Hypothalamus (tissue), 51 donors: ENCODE measurements at places on chromosomes 2 and 18.

DNA sequence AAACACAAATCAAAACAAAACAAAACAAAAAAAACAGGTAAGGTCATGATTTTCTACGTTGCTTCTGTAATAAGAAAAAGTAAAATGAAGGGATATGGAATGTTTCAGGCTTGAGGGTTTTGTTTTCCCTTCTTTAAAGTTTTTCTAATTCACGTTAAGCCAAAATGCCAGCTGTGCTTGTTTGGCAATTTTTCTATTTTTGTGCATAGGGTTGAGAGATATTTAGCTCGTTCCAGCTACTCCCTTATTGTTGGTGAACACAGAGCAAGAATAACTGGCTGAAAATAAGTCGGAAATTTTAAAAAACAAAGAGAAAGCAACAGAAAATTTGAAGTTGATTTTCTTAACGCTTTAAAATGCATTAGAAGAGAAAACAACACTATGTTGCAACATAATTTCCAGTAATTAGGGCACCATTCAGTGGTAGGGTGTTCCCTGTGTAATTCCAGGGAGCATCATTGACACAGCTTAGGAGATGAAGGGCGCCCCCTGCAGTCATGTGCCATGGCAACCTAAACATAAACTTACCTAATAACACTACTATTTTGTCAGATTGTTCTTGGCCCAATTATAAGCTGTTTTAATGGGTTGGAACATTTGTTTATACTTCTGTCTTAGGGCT, 99.5 kb downstream of the DTNA start:
- peak; percentile 16 for DNase-seq

- no peak for DNase-seq
Measured at GRCh38 chr18:8300751-8301410, 308.4 kb upstream of the RAB12 start.

- no peak for DNase-seq
Measured at GRCh38 chr2:236061899-236062298, 106.3 kb downstream of the GBX2 start.

DNA sequence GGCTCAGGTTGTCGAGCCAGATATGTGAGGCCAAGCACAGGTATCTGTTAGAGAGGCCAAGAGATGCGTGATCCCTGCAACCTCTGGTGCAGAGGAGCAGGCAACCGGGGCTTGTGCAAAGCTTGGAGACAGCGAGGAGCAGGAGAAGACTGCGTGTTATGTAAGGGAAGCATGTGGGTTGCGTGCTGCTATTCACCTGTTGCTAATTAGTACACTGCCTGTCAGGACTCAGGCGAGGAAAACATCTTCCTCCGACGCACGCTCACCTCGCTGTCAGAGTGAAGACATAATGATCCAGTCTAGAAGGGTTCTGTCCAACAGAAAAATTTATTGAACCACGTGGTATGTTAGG, 102.5 kb downstream of the HNRNPLL start:
- no peak for DNase-seq

- DNase-seq = no peak
Measured at GRCh38 chr2:135299165-135299564, 231.9 kb downstream of the ZRANB3 start.

- DNase-seq = no peak
Measured at GRCh38 chr2:124027182-124027581, 2.1 kb downstream of the CNTNAP5 start.

- no peak for DNase-seq
Measured at GRCh38 chr18:39681061-39681460, 2115.5 kb upstream of the CELF4 start.

GRCh38 chr2:197251576-197251975, 59.0 kb downstream of the ANKRD44 start:
- DNase-seq = no peak

DNA sequence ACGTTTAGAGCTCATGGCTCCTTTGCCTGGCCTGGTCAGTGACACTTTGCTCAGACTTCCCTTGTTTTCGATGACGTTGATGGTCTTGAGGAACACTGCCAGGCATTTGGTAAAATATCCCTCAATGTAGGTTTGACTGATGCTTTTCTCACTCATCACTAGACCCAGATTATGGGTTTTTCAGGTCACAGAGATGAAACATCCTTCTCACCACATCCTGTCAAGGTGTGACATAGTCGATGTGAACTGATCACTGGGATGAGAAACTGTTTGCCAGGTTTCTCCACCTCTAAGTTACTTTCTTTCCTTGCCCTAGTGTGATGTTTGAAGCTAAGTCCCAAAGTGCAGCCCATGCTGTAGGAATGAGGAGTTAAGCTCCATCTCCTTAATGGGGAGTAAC, 81.5 kb downstream of the AFF3 start:
- DNase-seq = no peak

DNA sequence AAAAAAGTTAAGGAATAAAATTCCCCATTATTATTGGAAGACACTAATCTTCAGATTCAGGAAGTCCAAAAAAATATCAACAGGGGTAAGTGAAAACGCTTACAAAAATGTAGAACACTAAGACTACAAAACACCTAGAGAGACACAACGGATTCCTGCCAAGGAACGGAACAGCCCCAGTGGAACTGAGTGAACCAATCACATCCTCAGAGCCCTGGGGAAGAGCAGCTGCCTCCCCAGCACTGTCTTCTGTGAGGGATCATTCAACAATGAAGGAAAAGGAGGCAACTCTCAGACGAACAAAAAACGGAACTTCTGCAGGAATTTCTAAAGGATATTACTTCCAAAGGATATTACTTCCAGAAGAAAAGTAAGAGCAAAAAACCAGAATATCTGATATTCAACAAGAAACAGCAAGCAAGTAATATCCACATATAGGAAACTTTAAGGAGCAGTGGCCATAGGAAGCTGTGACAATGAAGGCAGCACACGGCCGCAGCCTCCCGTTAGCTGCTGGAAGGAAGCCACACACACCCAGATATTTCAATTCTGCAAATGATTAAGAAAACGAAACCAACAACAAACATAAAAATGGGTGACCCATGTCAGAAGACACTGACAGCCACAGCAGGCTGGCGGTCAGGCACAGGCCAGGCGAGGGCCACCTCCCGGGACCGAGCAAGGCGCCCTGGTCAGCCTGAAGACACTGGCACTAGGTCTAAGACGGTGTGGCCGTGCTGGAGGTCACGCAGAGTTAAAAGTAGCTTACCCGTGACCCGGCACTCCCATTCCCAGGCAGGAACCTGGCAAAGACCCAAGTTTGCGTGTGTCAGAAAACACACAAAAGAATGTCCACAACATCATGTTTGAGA, 81.8 kb downstream of the HDAC4 start:
- no peak for DNase-seq

GRCh38 chr18:38981389-38981788, 1415.8 kb upstream of the CELF4 start:
- no peak for DNase-seq

DNA sequence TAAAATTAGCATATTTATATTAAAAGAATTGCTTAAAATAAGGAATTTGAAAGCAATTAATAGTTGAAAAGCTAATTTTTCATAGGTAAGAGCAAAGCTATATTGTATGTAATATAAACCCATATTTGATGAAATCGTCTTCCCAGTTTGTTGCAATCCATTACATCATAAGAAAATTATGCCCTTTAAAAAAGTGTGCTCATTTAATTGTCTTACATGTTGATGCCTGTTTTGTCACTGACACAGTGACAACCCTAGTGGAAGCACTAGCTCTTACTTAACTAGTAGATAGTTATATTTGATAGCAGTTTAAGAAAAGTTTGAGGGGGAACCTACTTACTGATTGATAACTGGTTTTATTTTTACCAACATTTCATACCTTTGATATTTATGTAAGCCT, 30.0 kb upstream of the IL18RAP start:
- no peak for DNase-seq

GRCh38 chr2:218152777-218153176, 14.0 kb downstream of the CXCR1 start:
- peak; percentile 7 for DNase-seq

DNA sequence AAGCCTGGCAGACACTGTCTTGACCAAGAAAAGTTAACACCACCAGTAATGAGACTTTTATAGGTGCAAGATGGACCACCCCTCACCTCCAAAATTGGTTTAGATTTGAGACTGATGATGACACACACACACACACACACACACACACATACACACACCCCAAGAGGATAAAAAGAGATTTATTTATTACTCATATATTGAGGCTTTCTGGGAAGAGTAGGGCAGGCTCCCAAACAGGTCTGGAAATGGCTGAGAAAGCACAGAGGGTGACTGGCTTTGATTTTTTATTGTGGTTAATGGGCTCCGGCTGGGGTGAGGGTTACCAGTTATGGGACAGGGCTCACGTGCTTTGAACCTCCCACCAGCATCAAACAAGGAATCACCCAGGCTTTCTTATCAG, 54.2 kb upstream of the ADAM23 start:
- no peak for DNase-seq

DNA sequence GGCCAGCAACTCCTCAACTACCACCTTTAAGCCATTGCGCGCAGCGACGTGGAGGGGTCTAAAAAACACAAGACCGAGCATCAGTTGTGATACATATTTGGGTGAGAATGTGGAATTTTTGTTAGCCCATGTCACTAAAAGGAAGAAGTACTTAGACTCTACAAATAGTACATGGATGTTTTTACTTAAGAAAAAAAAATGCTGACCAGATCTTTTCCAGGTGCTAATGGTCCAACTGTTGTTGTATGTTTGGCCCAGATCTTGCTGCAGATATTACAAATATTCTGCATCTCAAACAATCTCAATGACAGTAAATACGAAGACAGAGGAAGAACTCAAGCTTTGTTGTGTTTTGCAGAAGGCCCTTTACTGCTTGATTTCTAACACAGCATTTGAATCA, 67.1 kb upstream of the PGAP1 start:
- DNase-seq = no peak

DNA sequence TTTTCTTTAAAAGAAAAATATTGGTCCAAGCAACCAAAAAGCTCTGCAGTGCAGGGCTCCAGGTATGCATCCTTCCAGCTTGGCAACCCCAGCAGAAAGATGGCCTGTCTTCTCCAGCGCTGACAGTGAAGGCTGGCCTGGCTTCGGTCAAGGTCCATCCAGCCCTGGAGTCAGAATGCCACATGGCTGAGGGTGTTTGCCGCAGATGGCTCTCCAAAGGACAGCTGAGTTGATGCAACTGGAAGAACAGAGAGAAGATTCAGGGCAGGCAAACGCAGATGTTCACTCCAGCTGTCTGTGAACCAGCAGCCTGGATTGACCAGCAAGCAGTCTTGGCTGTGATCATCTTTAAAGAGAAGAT, 51.4 kb downstream of the MARCO start:
- no peak for DNase-seq

- no peak for DNase-seq
Measured at GRCh38 chr2:27647289-27647688, 16.1 kb downstream of the SUPT7L start.

DNA sequence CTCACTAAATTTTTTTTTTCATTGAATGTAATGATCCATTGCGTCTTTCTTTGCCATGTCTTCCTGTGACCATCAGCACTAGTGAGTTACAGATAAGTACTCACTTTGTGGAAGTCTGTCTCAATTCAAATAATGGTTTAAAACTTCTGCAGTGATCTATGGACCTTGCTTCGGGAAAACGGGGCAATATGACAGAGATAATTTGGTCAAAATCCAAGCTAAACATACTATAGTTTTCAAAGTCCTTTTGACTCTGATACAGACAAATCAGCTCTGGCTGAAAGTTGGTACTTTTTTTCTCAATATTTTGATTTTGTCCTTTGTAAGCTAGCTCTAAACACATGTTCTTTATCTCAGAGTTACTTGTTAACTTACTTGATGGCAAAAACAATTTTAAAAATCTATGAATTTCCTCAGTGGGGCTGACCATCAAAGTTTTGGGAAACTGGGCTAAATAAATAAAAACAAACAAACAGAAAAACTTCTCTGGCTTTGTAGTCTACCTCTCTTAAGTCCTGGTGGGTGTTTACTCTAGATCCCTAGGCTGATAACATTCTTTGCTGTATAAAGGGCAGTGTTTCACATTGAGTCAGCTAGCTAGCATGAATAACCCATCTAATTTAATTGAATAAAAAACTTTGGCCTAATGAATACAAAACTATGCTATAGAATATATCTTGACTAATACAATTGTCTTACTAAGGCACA, 327.6 kb downstream of the RDH14 start:
- DNase-seq = no peak

DNA sequence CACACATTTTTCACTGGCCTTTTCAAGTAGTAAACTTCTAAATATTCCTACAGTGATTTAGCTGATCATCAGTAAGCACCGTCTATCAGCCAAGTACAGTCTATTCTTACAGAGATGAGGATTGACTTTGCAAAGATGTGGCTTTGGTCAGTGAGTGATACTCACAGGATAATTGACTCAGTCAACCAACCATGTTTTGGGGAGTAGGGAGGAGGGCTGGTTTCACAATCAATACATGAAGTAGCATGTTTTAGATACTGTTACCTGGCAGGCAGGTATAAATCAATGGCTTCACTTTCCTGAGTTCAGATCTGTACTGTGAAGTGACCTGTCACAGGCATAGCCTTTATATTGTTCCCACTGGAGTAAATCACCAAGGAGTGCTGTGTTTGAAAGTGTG, 27.2 kb downstream of the OSBPL6 start:
- DNase-seq = no peak

DNA sequence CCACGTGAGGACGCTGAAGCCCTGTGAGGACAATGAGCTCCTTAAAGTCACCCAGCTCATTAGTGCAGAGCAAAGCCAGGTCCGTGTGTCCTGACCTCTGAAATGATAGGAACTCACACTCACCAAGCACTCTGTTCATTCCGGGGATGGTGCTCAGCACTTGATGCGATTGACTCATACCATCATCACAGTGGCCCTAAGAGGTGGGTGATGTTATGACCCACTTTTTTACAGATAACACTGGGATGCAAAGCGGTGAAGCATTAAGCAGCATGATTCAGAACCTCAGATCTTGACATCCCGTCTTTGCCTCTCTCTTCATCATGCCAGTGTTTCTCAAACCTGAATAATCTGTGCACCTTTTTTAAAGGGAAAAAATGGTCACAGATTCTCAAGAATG, 234.8 kb downstream of the ALPK2 start:
- no peak for DNase-seq

DNA sequence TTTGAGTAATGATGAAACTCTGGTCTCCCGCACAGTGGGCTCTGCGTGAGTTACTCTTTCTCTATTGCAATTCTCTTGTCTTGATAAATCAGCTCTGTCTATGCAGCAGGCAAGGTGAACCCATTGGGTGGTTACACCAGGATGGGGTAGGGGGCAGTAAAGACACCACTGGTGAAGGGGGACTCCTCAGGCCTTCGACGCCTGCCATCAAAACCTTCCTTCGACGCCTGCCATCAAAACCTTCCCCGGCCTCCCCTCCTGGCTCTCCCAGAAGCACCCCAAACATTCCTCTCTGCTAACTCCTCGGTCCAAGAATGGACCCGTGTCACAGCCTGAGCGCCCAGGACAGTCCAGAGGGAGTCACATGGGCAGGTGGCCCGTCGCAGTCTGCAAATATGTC, 4.8 kb upstream of the STARD7 start:
- no peak for DNase-seq
